ENCODE measurements at places on chromosomes 6 and 20.

DNA sequence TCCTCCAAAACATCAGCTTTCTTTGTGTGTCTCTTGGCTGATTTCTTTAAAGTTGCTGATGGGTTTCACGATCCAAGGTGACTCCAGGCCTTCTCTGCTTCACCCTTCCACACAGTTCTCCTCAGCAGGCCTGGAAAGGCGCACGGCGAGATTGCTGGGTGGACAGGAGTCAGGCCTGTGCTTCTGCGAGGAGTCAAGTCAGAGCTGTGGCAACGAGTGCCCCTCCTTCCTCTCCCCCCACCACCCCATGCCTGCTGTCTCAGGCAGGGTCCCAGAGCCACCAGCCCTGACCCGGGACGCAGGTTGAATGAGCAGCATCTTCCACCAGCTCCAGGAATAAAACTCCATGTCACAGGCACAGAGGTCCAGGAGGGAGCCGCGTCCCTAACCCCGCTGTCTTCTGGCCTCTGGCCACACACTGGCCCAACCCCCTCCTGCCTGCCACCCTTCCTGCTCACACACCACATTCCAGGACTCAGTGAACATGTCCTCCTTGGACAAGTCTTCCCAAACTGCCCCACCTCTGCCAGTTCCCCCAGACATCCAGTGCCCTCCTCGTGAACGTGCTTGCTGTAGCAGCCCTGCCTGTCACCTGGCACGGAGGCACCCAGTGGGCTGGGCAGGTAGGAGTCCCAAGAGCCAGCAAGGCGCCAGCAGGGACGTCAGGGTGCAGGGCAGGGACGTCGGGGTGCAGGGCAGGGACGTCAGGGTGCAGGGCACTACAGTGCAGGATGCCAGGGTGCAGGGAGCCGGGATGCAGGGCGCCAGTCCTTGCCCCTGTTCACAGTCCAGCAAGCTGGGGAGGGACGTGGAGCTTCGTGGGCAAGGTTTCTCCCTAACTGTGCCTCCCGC, 7.2 kb upstream of the NTSR1 start:
- DNase-seq, result no peak

GRCh38 chr6:105501246-105501645, 98.4 kb upstream of the PREP start:
- DNase-seq, result no peak

- DNase-seq, result peak; percentile 58
Observed at GRCh38 chr6:150894935-150895552, 29.5 kb downstream of the MTHFD1L start.

GRCh38 chr6:151056230-151056907, 183.4 kb upstream of the AKAP12 start:
- DNase-seq, result no peak

GRCh38 chr6:107423474-107423990, 35.8 kb downstream of the PDSS2 start:
- DNase-seq, result no peak

GRCh38 chr6:47859175-47859574, 77.3 kb downstream of the OPN5 start:
- DNase-seq, result no peak

- DNase-seq, result no peak
Observed at GRCh38 chr20:12786276-12786675, 222.5 kb upstream of the SPTLC3 start.

DNA sequence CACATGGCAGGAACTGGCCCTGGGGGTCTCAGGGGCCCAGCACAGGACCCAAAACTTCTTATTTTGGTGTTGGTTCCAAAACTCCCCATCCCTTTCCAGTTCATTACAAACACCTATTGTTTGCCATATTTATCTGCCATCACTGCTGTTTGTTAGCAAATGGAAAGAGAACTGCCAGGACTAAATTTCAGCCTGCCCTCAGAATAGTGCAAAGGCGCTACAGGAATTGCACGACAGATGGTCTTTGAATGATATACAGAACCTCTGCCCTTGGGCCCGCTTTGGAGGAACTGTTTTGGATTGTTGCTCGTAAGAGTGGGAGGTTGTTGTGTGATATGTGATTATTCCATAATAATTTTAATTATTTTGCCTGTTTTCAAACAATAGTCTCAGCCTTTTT, 199.0 kb upstream of the FBXL4 start:
- no peak for DNase-seq

DNA sequence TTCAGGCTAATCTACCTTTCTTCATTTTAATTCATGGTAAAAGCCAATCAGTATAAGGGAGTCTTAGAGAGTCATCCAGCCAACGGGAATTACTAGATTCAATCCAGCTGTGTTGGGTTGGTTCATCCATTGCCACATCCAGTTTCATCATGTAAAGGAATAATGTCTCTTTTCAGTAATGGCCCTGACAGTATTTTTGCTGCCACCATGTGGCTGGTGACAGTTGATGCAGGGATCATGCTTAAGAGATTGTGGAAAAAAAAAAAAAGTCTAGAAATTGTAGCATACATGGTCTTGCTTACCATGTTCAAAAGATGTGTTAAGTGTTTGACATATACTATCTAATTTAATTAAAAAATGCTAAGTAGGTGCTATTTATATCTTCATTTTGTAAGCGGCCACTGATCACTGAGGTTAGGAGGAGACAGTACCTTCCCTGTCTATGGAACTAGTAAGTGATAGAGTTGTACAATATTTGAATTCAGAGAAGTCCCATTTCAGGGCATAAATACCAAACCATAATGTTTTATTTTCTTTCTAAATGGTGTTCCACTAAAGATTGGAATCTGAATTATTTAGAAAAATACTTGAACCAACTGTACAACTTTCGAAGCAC, 135.9 kb downstream of the KHDRBS2 start:
- DNase-seq, result no peak

DNA sequence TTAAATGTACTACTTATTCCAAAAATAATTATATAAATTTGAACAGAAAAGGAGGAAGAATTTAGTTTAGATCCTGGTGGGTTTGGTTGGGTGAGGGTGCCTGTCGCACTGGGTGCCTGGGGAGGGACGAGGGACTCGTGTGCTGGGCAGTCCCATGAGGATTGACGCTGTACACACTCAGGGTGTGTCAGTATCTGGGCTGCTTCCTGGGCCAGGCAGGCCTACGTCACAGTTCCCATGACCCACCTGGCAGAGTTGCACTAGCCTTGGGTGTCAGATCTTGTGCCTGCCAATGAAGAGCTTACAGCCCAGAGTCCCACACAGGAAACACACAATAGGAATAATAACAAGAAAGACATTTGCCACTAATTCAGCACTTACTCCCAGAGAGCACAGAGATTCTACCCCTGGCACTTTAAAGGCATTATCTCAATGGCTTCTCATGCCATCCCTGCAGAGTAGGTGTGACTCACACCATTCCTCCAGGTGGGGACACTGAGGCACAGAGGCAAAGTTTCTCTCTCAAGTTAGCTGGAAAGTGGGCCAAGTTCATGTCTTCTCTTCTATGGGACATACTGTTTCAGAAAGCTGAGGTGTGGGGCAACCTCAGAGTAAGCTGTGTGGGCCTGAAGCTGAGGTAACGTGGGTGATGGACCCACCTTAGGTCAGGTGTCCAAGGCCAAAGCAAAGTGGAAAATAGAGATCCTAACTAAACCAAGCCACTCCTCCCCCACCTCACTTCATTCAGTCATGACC, 1.3 kb upstream of the SDCBP2 start:
- peak; percentile 73 for DNase-seq

DNA sequence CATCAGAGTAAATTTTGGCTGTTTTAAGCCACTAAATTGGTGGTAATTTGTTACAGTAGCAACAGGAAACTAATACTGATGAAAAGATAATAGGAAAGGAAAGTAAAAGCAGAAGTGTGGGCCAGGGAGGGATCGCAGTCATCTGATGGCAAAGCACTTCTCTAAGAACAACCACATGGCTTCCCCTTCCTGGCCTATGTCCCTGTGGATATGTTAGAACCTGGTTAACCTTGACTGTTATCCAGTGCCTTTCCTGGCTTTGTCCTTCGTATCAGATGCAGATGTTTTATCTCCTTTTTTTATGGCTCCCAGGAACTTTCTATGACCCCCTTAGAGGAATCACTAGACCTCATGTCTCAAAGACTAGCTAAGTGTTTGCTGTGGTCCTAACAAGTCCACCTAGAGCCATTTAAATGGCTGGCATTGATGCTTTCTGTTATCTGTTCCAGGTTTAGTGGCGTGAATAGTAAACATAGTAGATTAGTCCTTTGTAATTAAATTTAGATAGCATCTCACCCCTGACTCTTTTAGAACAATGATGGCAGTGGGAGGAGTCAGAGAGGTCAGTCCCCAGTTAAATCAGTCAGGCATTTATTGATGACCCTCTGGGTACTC, 79.2 kb upstream of the PHACTR2 start:
- peak; percentile 46 for DNase-seq

DNA sequence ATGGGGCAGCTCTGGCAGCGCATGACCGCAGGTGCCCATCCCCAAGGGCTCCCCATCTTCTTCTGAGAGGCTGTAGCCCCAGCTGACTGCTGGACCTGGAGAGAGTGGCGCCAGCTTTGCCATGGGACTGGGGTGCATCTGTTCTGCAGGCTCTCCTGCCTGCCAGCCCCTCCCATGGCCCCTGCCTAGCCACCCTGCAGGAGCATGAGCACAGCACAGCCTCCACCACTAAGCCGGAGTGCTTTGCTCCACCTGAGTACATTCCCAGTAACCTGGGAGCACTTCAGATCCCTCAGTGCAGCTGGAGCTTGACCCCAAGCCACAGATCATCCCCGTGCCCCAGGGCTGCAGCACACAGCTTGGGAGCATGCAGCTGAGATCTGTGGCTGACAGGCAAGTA, 16.0 kb downstream of the DEFB125 start:
- DNase-seq, result no peak

- no peak for DNase-seq
Observed at GRCh38 chr6:160437775-160438174, 89.6 kb downstream of the SLC22A3 start.

DNA sequence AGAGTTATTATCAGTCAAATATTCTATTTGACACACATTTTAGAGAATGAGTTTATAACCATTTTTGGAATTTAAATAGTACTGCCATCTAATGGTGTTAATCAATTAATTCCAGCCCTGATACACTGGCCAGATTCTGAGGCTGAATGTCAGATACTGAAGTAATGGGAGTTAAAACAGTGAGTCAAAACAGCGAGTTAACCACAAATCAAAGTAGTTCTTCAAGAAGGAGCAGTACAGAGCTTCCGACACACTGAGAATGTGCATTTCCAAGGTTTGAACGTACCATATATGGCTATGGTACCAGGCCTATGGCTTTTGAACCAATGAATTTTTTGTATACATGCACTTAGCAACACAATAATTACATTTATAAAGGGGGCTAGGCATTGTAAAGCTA, 11.3 kb upstream of the CEP43 start:
- DNase-seq, result no peak

DNA sequence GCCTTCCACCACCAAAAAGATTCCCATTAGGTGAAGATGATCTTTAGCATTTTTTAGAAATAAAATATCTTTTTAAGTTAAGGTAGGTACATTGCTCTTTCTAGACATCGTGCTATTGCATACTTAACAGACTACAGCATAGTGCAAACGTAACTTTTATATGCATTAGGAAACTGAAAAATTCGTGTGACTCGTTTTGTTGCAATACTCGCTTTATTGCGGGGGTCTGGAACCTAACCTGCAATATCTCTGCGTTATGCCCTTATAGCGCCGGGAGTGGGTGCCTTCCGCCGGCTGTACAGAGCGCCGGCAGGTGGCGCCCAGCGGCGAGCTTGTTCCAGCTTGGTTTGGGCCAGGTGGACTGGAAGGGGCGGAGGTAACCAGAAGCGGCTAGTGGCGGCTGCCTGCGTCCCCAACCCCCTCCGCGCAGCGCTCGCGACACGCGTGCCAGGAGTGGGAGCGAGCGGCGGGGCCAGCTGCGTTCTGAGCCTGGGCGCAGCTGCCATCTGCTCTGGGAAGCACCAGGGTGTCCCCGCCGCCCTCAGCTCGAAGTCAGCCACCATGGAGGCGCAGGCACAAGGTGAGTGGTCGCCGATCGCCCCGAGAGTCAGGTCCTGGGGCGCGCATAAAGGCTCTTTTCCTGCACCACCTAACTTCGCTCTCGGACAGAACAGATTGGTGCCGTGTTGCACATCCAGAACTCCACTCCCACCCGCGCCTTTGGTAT, at the start of gene TPD52L1:
Gene TPD52L1, plus strand, starts transcription at position 383 of the 727 bp plus-strand sequence. Its CDS starts 179 bp downstream, at position 562.
- DNase-seq, result peak; percentile 73

DNA sequence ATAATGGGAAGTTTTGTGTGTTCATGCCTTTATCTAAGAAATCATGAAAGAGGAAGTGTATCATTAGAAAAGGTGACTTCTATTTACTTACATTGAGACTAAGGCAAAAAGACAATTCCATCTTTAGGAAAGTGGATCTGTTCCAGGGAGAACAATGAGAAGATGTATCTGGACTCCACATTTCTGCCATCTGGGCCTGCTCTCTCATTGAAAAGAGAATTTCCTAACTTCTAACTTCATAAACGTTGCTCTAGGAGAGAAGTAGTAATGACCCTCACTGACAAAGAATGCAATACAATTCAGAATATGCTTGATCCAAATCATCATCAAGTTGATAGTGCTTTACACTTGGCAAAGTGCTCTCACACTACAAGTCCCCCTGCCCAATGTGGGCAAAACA, 294.2 kb downstream of the OGFRL1 start:
- no peak for DNase-seq

- DNase-seq, result no peak
Observed at GRCh38 chr6:37068356-37069270, 63.2 kb downstream of the FGD2 start.

- no peak for DNase-seq
Observed at GRCh38 chr6:124604719-124605118, 357.5 kb upstream of the RNF217 start.

- no peak for DNase-seq
Observed at GRCh38 chr6:109794201-109794923, 103.3 kb downstream of the FIG4 start.

- no peak for DNase-seq
Observed at GRCh38 chr6:124487623-124488431, 474.4 kb upstream of the RNF217 start.

DNA sequence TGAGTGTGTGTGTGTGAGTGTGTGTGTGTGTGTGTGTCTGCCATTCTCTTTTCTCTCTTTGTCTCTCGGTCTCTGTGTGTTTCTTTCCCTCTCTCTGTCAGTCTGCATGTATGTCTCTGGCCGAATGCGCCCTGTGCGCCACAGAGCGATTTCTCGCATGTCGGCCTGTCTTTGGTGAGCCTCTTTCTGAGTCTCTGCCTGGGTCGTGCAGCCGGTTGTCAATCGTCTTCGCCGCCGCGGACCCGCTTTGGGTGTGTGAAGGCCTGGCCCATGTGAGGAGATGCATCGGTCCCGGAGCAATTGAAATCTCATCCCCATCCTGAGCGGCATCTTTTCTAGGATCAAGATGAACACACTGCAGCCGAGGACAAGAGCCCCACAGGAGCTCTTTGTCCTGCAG, 1567.2 kb upstream of the DEFB115 start:
- no peak for DNase-seq

- DNase-seq, result no peak
Observed at GRCh38 chr6:150491131-150491810, 108.4 kb upstream of the PLEKHG1 start.

GRCh38 chr6:157258878-157259277, 64.4 kb downstream of the TMEM242 start:
- DNase-seq, result peak; percentile 35

Data from activated naive CD4-positive, alpha-beta T cell treated with anti-CD3 and anti-CD28 coated beads, Interleukin-2, amount 10 ng/mL, durations not matched to agents 7 days and 5 days (primary cell).